Iris pigment epithelial cell (primary cell): ENCODE measurements at places on chromosomes 6 and 20.
A peak's percentile ranks its signal among the peaks of the same experiment; 100 is the strongest.

GRCh38 chr20:25249198-25249931 is 1.5 kb downstream of the PYGB start:
- DNase-seq: no peak

- DNase-seq: no peak
These were observed 127.9 kb downstream of the WDR27 start for GRCh38 chr6:169573883-169574282.

DNA sequence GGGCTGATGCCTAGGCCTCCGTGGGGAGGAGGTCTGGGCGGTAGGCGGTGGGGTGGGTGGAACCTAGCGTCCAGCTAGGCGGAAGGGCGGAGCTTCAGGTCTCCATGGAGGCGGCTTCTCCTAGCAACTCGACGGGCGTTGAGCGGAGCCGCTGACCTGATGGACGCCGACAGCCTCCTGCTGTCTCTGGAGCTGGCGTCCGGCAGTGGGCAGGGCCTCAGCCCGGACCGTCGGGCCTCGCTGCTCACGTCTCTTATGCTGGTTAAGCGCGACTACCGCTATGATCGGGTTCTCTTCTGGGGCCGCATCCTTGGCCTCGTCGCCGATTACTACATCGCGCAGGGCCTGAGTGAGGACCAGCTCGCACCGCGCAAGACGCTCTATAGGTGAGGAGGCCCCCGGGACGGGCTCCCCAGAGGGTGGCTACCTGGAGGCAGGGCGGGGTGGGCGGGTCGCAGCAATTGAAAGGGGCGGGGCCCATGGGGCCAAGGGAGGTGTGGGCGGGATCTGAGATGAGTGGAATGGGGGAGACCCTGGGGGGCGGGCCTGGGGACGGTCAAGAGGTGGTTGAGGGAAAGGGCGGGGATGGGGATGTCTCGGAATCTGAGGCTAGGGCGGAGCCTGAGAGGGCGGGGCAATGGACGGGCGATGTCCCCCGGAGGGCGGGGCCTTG is at the start of gene RSPH9:
RSPH9 (plus strand) TSS at position 97 of the 673 bp plus-strand sequence; CDS start at position 160, 63 bp downstream.
- DNase-seq: peak; percentile 85

DNA sequence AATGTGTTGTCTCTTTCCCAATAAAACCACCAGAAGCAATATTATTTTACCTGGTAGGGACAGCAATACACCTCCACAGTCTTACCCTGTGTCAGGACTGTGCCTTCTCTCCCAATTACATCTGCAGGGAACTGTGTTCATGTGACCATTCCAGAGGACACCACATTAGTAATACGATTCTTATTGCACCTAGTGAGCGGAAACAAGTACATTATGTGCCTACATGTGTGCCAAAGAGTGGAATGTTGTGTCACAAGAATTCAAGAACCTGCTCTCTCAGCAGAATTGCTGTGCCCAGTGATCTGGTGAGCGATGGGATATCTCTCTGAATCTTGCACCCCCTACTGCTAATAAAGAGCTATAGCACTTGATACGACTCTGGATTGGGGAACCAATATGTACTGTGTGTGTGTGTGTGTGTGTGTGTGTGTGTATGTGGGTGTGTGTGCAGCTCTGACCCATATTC is 57.4 kb upstream of the FOXC1 start:
- peak; percentile 56 for DNase-seq
